ENCODE measurements at places on chromosomes 3 and 15. TPM values are rescaled to one million over a fixed set of nuclear protein-coding genes. Genes with fewer than 3 reads are reported as not detected.

GRCh38 chr3:149016669-149017541 is 25.6 kb downstream of the GYG1 start:
- no peak overlapping the region for H3K4me3 ChIP-seq
- H3K4me1 ChIP-seq: peaks cover 13% of the 10 kb centered on the region

GRCh38 chr3:54954521-54954920 is 26.7 kb upstream of the LRTM1 start:
- H3K4me1 ChIP-seq: no peaks in the 10 kb centered on the region
- no peak overlapping the region for H3K4me3 ChIP-seq
- H3K27me3 ChIP-seq: no peaks in the 10 kb centered on the region
- H3K27ac ChIP-seq: no peak overlapping the region
- no peak for DNase-seq

The RHCG gene
- total RNA-seq: 0.52 TPM

DNA sequence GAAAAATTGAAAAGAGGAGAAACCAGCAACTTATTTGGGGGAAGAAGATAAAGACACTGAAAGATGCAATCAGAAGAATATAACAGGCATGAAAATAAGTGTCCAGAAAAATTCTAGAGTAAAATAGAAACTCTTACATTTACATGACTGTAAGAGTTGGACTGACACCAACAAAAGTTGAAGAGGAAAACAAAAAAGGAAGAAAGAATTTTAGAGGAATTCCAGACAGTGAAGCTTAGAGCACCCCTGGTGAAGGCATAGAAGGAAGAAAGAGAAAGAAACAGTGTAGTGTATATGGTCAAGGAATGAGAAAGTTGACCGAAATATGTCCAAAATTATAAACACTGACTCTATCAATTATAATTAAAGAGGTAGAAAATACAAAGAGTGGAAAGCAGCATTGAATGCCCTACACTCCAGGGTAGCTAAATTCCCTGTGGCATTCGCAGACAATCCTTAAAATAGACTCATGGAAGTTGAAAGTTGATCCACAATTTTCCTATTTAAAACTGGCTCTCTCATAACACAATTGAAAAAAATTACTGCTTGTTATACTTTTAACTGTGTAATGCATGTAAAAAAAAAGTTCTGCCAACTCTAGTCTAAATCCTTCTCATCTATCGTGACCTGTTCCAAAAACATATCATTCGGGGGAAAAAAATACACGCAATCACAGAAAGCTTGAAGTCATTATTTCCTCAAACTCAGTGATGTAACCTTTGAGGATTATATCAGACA is 102.6 kb upstream of the ABI3BP start:
- DNase-seq: no peak
- no peaks in the 10 kb centered on the region for H3K36me3 ChIP-seq
- no peak overlapping the region for H3K4me3 ChIP-seq
- H3K4me1 ChIP-seq: no peaks in the 10 kb centered on the region
- H3K27ac ChIP-seq: no peak overlapping the region

DNA sequence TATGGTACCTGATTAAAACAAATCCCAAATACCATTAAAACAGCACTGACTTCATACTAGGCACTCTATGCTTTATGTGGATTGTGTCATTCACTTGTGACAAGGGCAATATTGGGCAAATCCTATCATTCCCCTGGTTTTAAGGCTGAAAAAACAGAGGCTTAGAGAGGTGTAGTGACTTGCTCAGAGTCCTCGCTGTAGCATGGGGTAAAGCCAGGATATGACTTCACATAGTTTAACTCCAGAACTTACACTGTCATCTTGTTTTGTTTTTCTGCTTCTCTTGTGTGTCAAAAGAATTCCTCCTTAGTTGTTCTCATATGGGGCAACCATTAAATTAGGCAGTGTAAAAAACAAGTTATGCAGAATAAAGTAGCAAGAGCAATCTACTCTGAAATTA is 40.3 kb upstream of the ICE2 start:
- no peak overlapping the region for H3K27ac ChIP-seq
- H3K4me3 ChIP-seq: no peak overlapping the region
- H3K27me3 ChIP-seq: no peaks in the 10 kb centered on the region
- no peaks in the 10 kb centered on the region for H3K4me1 ChIP-seq
- DNase-seq: no peak
- no peaks in the 10 kb centered on the region for H3K36me3 ChIP-seq

- H3K4me1 ChIP-seq: peaks cover 4% of the 10 kb centered on the region
- H3K36me3 ChIP-seq: no peaks in the 10 kb centered on the region
Observed at GRCh38 chr3:51501833-51502561, 2.2 kb upstream of the DCAF1 start.

- DNase-seq: no peak
- H3K27me3 ChIP-seq: no peaks in the 10 kb centered on the region
- no peak overlapping the region for H3K4me3 ChIP-seq
- H3K27ac ChIP-seq: no peak overlapping the region
- no peaks in the 10 kb centered on the region for H3K36me3 ChIP-seq
Observed at GRCh38 chr3:55343486-55344357, 143.4 kb downstream of the WNT5A start.

DNA sequence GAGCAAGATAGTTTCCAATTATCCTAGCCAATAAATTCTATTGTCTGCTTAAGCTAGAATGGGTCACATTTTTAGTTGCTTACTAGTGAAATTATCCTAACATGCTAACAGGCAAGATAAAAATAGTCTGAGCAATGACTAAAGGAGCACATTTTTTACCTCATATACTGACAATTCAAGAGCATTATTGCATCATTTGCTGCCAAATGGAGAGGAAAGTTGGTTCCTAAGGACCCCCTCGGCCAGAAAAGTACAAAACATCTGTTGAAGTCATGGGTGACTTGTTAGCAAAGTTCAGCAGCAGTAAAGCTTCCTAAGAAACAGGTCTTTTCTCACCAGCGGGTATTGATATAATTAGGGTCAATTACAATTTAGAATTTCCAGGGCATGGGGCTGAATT is 1001.0 kb downstream of the FHIT start:
- no peaks in the 10 kb centered on the region for H3K27me3 ChIP-seq
- no peak overlapping the region for H3K27ac ChIP-seq
- no peak for DNase-seq
- no peaks in the 10 kb centered on the region for H3K4me1 ChIP-seq
- no peak overlapping the region for H3K4me3 ChIP-seq

DNA sequence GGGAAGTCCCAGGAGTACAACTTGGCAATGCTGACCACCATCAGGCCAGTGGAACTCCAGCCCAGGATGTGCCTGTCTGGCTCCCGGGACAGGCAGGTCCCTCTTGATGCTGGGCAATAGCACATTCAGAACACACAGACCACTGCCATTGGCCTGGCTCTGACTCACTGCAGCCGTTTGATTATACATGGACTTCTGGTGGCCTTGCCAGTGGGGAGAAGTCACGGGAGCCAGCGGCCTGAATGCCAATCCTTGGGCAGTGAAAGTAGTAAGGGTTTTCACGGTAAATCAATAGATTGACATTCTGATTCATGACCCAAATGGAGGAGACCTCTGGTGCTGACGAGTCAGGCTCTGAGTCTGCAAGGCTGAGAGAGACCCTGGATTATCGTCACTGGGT is 12.5 kb upstream of the PROK2 start:
- H3K4me1 ChIP-seq: no peaks in the 10 kb centered on the region
- H3K4me3 ChIP-seq: no peak overlapping the region
- no peaks in the 10 kb centered on the region for H3K27me3 ChIP-seq

- no peaks in the 10 kb centered on the region for H3K27me3 ChIP-seq
- peak; percentile 99 for DNase-seq
Observed at GRCh38 chr15:40893733-40894680, at the start of gene VPS18. TSS of gene VPS18 (plus strand) at chr15:40894450. CDS start at chr15:40894769, 319 bp downstream.

GRCh38 chr3:9914559-9915253 is 2.2 kb upstream of the IL17RC start:
- no peaks in the 10 kb centered on the region for H3K36me3 ChIP-seq
- no peaks in the 10 kb centered on the region for H3K27me3 ChIP-seq
- H3K4me3 ChIP-seq: no peak overlapping the region
- peaks cover 49% of the 10 kb centered on the region for H3K4me1 ChIP-seq
- H3K27ac ChIP-seq: peak overlapping the region; percentile 93
- no peak for DNase-seq

Data from body of pancreas (tissue), 4 donors.